CD8-positive, alpha-beta memory T cell (primary cell): ENCODE measurements at places on chromosomes 7 and 10. TPM values are rescaled to one million over a fixed set of nuclear protein-coding genes. Genes with fewer than 3 reads are reported as not detected.

The TUBAL3 gene
- not detected for total RNA-seq

The LIPK gene
- not detected for total RNA-seq

The SLC39A12 gene
- total RNA-seq = not detected

The PRLHR gene
- not detected for total RNA-seq

The SPDYE2B gene
- not detected for total RNA-seq

The SPACDR gene
- total RNA-seq = 1.00 TPM

The ZP3 gene
- 1.6 TPM for total RNA-seq

The WBP1L gene
- total RNA-seq = 16.0 TPM

The CALML3 gene
- total RNA-seq = not detected

The SPDYE2 gene
- total RNA-seq = not detected

The TSPAN12 gene
- not detected for total RNA-seq

GRCh38 chr10:80415734-80416478, 7.6 kb downstream of the PRXL2A start:
- DNase-seq = no peak

DNA sequence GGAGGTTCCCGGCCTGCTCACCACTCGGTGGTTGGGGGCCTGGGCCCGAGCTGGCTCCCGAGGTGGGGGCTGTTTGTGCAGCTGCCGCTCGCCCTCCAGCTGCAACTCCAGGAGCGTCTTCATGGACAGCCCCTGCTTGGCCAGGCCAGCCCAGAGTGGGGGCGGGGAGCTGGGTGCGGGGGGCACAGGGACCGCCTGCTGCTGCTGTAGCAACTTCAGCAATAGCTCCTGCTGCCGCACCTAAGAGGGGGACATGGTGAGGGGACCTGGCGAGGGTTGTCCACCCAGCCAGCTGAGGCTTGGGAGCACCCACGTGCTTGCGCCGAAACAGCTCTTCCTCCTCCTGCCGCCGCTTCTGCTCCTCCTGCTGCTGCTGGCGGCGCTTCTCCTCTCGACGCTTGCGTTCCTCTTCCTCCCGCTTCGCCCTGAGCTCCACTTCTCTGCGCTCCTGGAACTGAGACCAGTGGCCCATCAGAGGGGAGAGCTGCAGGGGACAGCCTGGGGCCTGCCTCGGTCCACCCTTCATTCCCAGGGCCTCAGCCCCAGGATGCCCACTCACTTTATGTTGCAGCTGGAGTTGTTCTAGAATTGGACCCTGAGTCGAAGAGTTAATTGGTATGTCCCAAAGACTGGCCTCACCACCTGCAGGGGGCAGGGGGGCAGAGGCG, 9.6 kb downstream of the GNB2 start:
- no peak for DNase-seq

- DNase-seq = no peak
Measured at GRCh38 chr10:58585435-58585834, 72.8 kb downstream of the BICC1 start.

DNA sequence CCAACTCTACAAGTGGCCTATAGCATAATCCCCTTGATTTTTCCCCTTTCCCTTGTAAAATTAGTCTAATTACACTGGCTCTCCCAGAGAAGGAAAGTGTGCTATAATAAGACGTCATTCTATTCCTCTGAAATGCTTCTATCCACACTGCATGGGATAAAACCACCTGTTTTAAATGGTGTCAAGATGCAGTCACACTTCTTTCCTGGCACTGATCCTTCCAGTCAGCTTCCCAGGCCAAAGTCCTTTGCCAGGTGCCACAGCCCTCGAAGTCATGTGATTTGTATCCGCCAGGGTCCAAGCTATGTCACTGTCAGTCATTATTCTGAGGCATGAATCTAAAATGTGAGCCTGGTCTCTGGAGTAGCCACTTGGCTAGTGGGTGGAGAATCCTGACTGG, 169.0 kb upstream of the KIAA1217 start:
- DNase-seq = no peak

GRCh38 chr7:40598915-40599314, 464.1 kb downstream of the SUGCT start:
- DNase-seq = no peak

- no peak for DNase-seq
Measured at GRCh38 chr7:25858525-25859411, 293.2 kb upstream of the NFE2L3 start.

- DNase-seq = no peak
Measured at GRCh38 chr10:61835069-61835945, 66.2 kb upstream of the ARID5B start.

- DNase-seq = no peak
Measured at GRCh38 chr7:106563466-106564150, 97.3 kb downstream of the CCDC71L start.

DNA sequence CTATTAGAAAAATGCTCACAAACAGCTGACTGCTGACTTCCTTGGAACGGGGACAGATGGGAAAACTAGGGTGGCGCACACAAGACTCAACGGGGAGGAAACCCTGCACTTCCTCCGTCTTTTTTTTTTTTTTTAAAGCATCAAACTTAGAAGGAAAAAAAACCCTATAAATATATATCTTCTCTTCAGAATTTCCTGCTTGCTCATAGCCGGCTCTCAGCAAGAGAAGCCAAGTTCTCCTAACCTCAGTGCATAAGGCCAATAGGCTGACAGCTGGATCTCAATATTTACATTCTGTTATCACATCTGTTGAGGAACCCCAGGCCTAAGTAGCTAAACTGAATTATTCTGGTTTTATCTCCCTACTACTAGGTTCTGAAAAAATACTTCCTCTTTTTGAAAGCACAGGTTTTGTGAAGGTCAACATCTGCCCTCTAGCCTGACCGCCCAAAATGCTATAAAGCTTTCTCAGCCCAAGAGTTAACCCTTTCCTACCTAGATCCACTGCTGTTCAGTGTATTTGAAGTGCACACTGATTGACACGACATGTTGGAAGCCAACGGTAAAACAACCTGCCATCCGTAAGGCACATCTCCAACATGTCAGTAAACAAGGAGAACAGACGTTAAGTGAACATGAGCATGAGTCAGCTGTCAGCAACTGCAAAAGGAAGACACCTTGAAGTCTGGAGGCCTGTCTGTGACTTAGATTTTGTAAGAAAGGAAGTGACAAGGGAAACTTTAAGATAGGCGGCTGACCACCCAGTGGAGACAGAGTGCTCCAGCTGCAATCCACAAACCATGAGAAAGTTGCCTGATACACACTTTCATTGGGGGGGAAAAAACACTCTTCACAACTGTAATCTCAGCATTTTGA, 83.8 kb downstream of the EBLN1 start:
- no peak for DNase-seq

GRCh38 chr7:135729230-135729629, 1.2 kb upstream of the SLC13A4 start:
- no peak for DNase-seq

- DNase-seq = no peak
Measured at GRCh38 chr10:78205457-78206016, 171.9 kb downstream of the RPS24 start.

DNA sequence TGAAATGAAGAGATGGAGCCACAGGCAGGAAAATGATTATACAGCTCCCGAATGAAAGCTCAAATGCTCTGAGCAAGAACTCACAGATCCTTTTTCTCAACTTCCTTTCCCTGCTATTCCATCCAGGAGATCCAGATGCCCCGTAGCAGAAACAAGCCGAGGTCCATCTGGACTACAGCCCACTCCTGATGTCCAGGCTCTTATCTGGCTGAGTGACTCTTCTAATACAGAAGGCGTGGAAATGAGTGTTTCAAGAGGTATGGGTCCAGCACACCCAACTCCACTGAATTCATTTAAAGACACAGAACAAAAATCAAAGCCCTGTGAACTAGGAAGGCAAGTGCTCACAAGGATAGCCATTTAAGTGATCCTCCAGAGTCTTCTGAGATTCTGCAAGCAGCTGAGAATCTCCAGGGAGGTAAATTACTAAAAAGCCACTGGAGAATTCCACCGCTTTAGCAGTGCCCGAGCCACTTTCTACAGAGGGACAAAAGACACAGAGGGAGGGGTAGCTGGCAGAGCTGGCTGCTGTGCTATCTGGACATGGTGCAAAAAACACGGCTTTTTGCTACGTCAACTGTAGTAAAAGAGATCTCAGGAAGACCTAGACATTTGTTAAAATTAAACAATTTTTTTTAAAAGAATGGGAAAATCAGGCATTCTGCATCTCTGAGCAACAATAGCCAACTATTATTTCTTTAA, 24.5 kb downstream of the FAM171A1 start:
- no peak for DNase-seq

DNA sequence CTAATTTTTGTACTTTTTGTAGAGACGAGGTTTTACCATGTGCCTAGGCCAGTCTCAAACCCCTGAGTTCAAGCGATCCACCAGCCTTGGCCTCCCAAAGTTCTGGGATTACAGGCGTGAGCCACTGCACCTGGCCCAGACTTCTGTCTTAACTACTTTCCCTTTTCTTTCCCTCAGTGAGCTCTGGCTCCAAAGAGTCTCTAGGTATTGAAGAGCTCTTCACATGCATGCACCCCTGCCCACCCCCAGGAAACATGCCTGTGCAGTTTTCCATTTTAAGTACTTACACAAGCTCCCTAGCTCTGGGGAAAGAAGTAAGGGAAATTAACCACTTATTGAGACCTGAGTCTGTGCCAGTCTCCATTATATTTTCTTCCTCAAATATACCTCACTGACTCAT, 2.0 kb downstream of the MYOZ1 start:
- no peak for DNase-seq

- DNase-seq = no peak
Measured at GRCh38 chr7:68420342-68421192, 1177.7 kb upstream of the AUTS2 start.

DNA sequence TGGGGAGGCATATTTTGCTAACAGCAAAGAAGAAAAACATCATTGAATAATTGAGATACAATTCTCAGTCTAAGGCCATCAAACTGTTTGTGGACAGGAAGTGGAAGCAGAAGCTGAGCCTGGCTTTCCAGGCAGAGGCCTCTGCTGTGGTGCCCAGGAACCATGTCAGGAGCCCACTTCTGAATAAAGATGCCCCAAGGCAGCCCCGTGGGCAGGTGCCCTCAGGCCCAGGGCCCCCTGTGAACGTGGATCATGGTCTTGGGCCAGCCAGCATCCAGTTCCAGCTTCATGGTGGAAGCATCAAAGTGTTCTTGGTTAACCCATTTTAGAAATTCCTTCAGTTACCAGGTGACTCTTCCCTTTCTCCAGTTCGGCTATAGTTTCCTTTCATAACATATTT, 346.8 kb downstream of the PTPRN2 start:
- DNase-seq = no peak
